Bone marrow (tissue), 2 donors: ENCODE measurements at places on chromosomes 7 and 10.

DNA sequence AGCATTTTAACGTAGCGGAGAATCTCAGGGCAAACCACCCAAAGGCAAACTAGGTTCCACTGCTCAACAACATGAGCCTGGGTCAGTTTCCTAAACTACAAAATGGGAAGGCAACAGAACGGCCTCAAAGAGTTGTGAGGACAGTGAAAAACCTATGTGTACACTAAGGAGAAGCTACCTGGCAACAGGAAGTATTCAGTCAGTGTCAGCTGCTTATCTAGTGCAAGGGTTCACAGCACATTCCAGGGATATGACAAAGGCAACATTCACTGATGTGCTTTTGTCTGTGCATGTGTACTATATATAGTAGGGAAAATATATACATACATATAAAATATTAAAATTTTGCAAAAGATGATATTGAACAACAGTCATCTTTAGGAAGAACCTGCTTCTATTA is 17.2 kb downstream of the NUDCD3 start:
- no peak for DNase-seq

GRCh38 chr10:20105931-20106330 is 289.7 kb downstream of the PLXDC2 start:
- no peak for DNase-seq

DNA sequence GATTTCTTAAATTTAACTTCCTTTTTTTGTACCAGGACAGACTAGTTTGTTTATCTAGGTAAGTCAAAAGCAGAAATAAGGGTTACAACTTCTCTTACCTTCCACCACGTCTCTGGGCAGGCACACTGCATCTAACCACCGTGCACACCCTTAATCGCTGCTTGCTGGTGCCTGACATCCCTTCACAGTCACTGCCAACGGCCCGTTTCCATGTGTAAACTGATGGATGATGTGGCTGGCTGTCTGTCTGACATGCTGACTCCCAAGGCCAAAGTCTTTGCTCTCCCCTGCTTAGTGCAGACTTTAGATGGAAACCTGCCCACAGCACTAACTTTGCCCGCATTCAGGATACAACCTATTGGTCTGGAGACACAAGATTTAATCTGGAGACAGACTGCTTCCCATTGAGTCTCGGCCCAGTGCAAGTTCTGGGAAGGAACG is 1.1 kb downstream of the TMEM273 start:
- DNase-seq, result no peak

GRCh38 chr7:108613147-108613948 is 43.7 kb downstream of the DNAJB9 start:
- no peak for DNase-seq

DNA sequence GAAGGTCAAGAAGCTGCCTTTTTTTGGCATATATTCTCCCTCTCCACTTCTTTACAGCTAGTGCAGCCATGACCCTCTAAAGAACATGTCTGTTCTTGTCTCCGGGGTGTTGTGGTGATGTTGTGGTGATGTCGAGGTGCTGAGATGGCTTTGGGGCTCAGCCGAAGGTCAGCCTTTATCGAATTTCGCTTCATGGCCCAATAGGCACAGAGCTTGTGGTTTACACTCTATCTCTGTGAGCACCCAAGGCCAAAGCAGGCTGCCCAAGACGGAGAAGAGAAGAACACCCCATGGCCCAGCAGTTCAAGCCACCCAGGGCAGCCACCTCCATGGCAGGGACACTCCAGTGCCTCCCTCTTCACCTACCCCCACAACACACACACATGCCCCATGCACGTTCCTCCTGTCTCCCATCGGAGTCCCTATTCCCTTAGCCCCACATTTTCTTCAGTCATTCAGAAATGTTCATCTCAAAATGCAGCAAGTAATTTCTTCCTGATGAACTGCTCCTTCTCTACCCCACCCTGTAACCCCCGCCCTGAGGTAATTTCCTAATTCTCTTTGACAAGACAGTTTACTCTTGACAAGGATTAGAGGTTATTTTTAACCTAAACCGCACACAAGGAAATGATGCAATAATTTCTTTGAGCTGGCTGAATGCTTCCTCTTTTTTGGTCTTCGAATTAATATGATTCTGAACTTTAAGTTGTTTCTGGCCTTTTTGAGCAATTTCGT is 18.6 kb upstream of the ADRB1 start:
- no peak for DNase-seq

DNA sequence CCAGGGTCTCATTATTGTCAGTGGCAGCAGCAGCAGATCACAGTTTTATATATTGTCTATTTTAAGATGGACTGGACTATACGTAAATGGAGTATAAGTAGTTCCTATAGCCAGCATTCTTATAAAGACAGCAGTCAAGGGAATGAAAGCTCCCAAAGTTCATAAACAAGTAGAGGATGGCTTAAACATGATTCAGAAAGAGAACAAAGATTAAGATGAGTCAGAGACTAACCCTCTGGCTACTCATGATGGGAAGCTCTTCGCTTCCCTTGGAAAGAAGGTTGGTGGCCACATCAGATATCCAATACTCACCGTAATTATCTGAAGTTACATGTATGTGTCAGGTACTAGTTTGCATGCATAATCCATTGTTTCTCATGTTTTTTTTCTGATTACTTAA is 277.0 kb downstream of the INHBA start:
- no peak for DNase-seq

- DNase-seq, result no peak
These were observed 30.6 kb upstream of the MTURN start for GRCh38 chr7:30104157-30104556.

DNA sequence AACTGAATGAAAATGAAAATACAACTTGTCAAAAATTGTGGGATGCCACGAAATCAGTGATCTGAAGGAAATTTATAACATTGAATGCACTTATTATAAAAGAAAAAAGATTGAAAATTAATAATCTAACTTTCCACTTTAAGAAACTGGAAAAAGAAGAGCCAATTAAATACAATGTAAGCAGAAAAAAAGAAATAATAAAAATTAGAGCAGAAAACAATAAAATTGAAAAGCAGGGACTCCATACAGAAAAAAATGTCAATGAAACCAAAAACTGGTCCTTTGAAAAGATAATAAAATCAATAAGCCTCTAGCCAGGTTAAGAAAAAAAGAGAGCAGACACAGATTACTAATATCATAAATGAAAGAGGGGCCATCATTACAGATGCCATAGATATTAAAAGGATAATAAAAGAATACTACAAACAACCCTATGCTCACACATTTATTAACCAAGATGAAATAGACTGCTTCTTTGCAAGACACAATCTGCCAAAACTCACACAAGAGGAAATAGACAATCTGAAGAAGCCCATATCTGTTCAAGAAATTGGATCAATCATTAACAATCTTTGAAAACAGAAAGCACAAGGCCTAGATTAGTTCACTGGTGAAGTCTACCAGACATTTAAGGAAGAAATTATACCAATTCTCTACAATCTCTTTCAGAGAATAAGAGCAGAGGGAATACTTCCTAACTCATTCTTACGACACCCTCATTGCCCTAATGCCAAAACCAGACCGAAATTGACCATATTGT is 233.8 kb upstream of the NEBL start:
- DNase-seq, result no peak

- DNase-seq, result no peak
These were observed 8.0 kb downstream of the SLC18A2 start for GRCh38 chr10:117248750-117249465.
